Nucleus accumbens (tissue), 56 donors: ENCODE measurements at places on chromosomes 6 and 20.

- no peak for DNase-seq
These were observed 223.2 kb downstream of the SYNDIG1 start for GRCh38 chr20:24692446-24693200.

GRCh38 chr20:12110274-12110673, 192.6 kb downstream of the BTBD3 start:
- DNase-seq = no peak

GRCh38 chr20:46713957-46714834, 4.7 kb downstream of the SLC2A10 start:
- DNase-seq = no peak

- DNase-seq = no peak
These were observed 55.5 kb downstream of the EDN1 start for GRCh38 chr6:12345694-12346058.

GRCh38 chr6:157323966-157324300, 614 bp upstream of the TMEM242 start:
- no peak for DNase-seq

DNA sequence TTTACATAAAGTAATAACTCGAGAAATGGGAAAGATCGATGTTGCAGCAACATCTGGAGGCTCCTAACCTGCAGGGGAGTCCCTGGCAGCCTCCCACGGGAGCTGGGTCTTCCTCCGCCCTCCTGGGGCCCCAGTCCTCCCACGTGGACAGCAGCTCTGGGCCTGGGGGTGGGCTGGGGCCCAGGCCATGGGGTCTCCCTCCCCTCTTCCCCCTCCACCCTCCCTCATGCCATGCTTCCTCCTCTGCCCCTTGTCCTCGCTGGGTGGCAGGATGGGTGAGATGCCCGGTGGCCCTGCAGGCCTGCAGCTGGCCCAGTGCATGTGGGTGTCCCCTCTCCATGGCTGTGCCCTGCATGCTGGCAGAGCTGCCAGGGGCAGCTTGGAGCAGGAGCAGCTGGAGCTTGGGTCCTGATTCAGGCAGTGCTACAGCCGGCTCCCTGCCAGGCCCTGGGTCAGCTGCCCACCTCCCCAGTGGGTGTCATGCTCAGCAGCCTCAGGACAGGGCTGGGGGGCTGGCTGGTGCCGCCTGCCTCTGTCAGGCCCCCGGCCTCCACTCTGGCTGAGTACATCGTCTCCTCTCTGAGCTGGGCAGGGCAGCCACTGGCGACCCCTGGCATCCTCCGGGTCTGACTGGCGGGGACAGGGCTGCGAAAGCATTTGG, 48.9 kb upstream of the BHLHE23 start:
- no peak for DNase-seq

DNA sequence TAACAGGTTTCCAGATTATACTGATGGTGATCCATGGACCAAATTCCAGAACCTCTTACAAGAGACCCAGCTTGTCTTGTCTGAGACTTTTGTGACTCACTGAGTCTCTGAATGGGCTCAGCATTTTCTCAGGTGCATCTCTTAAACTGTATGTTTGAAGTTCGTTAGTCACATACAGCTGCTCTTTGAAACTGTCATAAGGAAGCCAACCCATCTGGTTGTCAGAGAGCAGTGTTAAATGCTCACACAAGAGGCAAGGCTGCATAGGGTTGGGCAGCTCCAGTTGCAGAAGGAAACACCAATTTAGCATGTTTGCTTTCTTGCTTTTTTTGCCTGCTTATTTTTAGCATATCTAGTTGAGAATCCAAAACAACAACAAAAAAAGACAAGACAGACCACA, 47.1 kb downstream of the TRIM27 start:
- DNase-seq = no peak

GRCh38 chr6:20705741-20706140, 171.5 kb downstream of the CDKAL1 start:
- DNase-seq = no peak

DNA sequence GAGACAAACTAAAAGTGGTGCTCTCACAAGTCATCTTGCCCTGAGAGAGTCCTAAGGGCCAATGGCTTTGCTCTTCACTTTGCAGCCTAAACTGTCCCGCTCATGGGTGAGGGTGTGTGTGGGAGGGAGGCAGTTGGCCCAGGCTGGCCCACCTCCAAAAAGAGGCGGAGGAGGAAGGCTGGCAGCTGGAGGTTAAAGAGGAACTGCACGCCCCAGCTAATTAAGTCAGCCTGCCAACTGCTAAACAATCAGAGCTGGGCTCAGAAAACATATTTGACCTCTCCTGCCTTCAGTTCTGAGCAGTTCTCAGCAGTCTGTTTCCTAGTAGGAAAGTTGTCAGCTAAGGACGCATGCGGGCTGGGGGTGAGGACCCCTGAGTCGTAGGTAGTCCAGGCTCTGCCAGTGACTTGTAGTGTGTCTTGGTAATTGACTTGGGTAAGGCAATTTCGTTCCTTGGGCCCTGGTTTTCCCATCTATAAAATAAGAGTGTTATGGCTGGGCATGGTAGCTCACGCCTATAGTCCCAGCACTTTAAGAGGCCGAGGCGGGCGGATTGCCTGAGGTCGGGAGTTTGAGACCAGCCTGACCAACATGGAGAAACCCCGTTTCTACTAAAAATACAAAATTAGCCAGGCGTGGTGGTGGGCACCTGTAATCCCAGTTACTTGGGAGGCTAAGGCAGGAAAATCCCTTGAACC, 17.0 kb downstream of the GSS start:
- peak; percentile 9 for DNase-seq

DNA sequence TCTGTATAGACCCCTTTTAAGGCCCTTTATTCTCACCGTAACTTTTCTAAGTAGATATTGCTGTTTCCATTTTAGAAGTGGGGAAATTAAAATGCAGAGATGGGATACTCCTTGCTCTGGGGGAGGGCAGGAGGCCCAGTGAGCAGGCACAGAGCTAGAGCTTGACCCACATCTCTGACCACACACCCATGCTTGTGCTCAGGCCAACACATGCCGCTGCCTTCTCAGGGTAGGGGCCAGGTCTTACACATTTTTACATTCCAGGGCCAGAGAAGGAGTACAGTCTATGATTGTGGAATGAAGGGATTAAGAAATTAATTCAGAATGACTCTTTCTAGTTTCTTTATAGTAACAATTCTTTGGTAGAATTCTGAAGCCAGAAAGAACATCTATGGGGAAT, 104.8 kb downstream of the SOBP start:
- DNase-seq = no peak

DNA sequence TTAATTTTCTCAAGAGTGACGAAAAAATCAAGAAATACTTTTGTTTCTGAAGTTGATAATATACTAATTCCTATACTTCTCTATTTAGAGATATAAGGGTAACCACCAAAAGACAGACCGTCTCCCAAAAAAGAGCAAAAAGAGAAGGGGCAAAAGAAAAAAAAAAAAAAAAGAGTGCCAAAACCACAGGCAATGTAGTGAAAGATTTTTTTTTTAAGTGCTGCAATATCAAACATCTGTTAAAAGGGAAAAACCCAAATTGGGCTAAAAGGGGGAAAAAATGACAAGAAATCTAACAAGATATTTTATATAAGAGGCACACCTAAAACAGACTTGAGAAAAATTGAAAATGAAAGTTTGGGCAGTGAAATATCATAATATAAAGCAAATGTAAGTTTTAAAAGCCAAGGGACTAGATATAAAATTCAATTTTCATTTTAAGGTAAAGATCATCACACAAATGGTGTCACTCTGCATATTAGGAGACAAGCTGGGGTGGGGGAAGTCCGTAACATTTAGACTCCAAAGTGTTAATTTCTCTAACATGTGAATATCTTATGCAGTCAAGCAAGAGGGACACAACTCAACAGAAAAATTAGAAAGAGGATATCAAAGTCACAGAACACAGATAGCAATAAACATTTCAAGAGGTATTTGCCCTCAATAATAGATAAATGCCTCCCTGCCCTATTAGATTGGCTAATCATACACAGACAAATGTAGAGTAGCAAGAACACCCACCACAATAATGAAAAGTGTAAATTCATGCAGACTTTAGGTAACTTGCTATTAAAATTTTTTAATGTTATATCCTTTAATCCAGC, 9.1 kb downstream of the C6orf52 start:
- DNase-seq = no peak

GRCh38 chr6:148945301-148946021, 198.6 kb downstream of the UST start:
- no peak for DNase-seq

GRCh38 chr6:69408886-69409285, 387.9 kb downstream of the LMBRD1 start:
- no peak for DNase-seq

- DNase-seq = no peak
These were observed 22.0 kb upstream of the BMP5 start for GRCh38 chr6:55897346-55897745.

GRCh38 chr6:170091639-170092579, 199.0 kb downstream of the DLL1 start:
- no peak for DNase-seq

DNA sequence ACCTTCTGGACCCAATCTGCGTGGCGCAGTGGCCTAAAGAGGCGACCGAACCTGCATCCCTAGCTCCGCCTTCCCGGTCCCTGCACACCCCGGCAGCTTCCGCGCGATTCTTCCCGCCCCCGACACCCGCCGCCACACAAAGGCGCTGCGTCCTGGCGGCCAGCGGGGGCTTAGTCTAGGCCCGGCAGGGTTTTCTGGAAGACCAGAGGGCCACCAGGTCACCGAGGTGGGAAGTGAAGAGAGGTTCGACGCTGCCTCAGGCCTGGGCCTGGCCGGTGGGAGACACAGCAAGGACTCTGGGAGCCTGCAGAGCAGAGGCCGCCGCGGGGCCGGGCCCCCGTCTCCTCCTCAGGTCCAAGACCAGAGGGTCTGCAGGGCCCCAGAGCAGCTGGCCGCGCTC, 154.9 kb downstream of the OR2B2 start:
- DNase-seq = no peak

DNA sequence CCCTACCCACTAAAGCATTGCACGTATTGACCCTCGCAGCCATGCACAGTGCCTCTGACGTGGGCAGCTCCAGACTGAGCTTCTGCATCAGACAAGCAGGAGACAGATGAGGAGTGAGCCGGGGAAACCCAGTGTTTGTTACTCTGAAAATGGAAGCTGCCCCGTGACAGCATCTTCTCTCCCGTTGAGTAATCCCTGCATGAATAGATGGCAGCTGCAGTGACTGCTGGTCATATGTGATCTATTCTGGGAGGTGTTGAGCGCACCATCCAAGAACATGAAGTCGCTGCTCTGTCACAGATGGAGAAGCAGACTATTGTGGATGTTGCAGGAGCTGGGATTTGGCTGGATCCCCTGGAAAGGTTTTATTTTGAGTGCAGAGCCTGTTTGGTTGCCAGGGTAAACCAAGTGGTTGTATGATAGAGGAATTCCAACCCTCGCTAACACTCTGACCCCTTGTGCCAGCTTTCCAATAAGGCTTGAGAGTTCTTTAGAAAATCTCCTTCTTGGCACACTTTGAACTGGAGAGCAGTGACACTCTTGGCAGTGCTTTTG, 242.2 kb downstream of the NRN1 start:
- DNase-seq = peak; percentile 38

- no peak for DNase-seq
These were observed 17.6 kb upstream of the SLC22A3 start for GRCh38 chr6:160330619-160331018.

DNA sequence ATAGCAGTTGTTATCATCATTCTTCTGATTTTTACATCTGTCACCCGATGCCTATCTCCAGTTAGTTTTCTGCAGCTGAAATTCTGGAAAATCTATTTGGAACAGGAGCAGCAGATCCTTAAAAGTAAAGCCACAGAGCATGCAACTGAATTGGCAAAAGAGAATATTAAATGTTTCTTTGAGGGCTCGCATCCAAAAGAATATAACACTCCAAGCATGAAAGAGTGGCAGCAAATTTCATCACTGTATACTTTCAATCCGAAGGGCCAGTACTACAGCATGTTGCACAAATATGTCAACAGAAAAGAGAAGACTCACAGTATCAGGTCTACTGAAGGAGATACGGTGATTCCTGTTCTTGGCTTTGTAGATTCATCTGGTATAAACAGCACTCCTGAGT, 2.1 kb downstream of the CALHM6 start:
- no peak for DNase-seq

DNA sequence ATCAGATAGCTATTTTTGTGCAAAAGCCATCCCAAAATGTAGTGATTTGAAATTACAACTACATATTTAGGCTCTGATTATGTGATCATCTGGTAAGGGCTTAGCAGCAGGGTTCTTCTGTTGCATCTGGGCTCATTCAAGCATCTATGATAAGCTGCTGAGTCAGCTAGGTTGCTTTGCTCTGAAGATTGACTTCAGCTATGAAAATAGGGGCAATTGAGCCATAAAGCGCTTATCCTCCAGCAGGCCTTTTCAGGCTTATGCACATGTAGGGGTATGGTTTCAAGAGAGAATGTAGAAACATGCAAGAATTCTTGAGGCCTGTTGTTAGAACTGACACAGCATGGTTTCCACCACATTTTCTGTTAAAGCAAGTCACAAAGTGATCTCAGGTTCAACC, 114.1 kb downstream of the PLCB1 start:
- DNase-seq = no peak

DNA sequence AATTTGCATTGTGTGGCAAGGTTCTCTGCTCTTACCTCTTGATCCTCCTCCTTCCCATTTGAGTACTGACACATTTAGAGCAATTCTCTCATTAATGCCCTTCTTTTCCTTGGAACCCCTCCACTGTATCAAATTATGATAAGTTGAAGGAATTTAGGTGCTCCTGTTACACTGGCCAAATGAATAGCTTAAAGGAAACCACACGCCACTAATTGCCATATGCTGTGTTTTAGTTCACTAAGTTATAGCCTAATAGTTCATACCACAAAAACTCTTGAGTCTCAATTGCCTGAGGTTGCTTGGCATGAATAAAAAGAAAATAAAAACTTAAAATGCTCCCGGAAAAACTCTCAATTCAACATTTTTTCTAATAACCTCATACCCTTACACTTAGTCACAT, 1239.3 kb downstream of the EPHA7 start:
- DNase-seq = no peak

DNA sequence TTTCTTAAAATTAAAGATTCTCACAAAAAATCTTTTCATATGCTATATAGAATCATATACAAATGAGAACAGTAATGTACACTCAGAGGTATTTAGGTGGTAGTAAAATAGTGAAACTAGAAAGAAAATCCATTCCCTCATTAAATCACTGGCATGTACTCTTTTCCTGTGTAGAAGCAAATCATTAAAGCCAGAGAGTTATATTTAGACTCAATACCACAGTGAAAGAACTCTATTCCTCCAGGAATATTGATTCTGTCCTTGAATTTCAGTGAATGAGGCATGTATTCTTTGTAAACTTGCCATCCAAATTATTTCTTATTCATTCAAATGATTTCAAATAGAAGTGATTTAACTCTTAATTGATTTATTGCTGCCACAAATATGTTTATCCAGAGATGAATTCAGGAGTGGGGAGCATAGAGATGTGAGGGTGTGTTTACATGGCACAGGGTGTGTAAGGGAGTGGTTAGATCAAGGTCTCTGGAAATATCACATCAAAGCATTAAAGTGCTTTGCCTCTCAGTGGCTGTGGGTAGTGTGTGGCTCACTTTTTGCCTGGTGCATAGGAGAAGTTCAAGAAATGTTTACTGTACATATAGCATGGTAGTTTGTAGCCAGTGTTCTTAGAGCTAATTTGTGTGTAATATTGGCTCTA, 141.2 kb downstream of the FAM83B start:
- no peak for DNase-seq

GRCh38 chr6:159493231-159493897, 199.7 kb downstream of the SOD2 start:
- DNase-seq = no peak
